ENCODE measurements at places on chromosomes 11 and 22.

- DNase-seq = no peak
Observed at GRCh38 chr11:69114811-69115523, 40.8 kb upstream of the SMIM38 start.

GRCh38 chr11:65563601-65564000 lies 5.4 kb upstream of the LTBP3 start:
- no peak for DNase-seq

DNA sequence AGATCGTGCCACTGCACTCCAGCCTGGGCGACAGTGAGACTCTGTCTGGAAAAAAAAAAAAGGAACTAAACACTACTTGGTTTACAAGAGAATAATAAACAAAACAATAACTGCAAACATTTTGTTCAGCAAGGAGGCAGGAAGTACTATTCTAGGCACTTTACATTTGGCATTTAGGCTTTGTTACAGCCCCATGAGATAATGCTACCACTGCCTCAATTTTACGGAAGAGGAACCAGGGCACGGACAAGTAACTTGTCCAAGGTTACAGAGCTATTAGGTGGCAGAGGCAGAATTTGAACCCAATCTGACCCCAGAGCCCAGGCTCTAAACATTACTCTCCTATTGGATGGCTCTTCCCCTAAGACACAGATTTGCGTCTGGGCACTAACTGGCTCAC lies 108.7 kb upstream of the AKIP1 start:
- no peak for DNase-seq

DNA sequence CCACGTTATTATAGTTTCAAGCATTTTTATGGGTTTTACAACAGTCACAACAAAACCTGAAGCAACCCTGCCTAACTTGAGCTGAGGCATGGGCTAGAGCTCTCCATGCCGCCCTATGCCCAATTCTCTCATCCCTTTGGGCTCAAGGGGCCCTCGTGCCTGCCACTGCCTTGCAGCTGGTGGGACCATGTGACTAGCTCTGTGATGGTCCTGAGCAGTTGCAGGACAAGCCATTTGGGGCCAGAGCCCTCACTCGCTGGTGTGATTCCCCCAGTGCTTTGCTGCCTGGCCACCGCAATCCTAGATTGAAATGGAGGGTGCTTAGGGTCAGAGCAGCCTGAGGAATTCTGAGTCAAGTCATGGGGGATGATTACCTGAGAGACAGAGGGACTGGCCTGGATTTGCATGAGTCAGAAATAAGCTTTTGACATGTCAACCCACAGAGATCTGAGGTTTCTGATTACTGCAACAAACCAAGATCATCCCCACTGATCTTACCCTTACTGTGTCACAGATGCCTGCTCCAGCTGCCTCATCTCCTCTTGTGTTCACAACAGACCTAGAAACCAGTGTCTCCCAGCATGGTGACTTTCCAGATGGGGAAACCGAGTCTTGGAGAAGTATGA lies 323.7 kb downstream of the BRD1 start:
- DNase-seq = no peak

DNA sequence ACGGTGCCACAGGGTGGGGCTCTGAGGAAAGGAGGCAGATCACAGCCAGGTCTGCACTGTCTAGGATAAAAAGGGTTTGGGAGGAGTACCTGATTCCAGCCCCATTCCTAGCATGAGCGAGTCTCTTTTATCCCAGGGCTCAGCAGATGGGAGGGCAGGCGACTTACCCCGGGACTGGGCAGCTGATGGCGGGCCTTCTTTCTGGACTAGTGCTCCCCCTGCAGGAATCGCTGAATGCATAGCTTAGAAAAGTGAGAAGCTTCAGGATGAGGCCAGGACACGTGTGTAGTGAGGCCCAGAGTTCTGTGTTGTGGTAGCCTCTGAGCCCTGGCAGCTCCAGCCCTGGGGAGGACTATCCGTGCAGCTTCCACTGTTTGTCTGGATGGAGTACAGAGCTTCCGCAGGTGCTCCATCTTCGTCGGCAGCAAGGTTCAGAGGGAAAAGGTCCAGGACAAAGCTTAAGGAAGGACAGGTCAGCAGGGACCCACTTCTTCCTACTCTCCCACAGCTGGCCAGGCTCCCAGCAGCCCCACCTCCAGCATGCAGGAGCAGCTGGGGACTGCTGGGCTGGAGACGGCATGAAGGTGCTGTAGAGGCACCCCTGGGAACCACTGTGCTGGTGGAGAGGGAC lies 30.4 kb downstream of the COMMD9 start:
- no peak for DNase-seq

GRCh38 chr11:128532016-128532571 lies 55.3 kb downstream of the ETS1 start:
- no peak for DNase-seq

GRCh38 chr22:17486313-17486712 lies 77.0 kb upstream of the SLC25A18 start:
- no peak for DNase-seq

- DNase-seq = no peak
Observed at GRCh38 chr11:126630488-126630887, 275.0 kb downstream of the ST3GAL4 start.

GRCh38 chr11:116648247-116649174 lies 124.3 kb downstream of the BUD13 start:
- DNase-seq = no peak
